Activated T-cell treated with anti-CD3 and anti-CD28 coated beads, Interleukin-2, amount 50 U/mL, for 48 hours (primary cell): ENCODE measurements at places on chromosomes 11 and 22.

- no peak for DNase-seq
These were observed 206.5 kb downstream of the CTTN start for GRCh38 chr11:70604630-70605467.

DNA sequence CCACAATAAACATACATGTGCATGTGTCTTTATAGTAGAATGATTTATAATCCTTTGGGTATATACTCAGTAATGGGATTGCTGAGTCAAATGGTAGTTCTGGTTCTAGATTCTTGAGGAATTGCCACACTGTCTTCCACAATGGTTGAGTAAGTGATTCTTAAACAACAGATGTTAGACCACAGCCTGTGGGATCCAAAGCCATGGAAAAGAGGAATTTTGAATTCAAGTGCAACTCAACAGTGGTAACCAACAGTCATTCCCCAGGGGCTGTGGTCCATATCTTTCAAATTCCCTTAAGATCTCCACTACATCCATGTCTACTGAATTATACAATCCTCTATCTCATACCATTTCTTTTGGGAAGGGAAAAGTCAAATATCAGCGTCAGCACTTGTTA lies 321.5 kb downstream of the LARGE1 start:
- no peak for DNase-seq

GRCh38 chr11:114293201-114293711 lies 2.9 kb upstream of the NNMT start:
- no peak for DNase-seq

DNA sequence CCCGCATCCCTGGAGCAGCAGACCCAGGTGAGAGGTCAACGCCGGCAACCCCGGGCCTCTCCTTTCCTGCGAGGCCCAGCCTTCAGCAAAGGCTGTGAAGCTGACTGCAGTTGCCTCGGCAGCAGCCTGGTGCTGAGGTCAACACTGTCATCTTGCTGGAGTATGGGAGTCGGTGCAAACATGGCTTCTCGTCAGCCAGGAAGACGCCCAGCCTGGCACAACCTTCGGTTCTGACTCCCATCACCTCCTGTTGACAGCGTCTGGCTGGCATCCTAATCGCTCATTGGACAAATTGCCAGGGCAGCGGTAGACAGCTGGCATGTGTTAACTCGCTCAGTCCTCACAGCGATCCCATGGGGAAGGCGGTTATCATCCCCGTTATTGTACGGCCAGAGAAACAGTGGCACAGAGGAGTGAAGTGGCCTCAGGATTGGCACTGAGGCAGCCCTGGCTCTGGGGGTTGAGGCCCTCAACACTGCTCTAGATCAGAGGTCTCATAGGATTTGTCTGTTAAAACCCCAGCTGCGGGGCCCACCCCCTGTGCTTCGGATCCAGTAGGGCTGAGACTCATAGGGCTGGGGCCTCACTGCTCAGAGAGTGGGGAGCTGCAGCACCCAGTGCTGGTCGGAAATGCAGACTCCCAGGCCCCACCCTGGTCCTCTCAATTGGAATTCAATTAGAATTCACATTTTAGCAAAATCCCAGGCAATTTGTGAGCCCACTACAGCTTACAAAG lies 39.3 kb upstream of the TP53I11 start:
- no peak for DNase-seq

DNA sequence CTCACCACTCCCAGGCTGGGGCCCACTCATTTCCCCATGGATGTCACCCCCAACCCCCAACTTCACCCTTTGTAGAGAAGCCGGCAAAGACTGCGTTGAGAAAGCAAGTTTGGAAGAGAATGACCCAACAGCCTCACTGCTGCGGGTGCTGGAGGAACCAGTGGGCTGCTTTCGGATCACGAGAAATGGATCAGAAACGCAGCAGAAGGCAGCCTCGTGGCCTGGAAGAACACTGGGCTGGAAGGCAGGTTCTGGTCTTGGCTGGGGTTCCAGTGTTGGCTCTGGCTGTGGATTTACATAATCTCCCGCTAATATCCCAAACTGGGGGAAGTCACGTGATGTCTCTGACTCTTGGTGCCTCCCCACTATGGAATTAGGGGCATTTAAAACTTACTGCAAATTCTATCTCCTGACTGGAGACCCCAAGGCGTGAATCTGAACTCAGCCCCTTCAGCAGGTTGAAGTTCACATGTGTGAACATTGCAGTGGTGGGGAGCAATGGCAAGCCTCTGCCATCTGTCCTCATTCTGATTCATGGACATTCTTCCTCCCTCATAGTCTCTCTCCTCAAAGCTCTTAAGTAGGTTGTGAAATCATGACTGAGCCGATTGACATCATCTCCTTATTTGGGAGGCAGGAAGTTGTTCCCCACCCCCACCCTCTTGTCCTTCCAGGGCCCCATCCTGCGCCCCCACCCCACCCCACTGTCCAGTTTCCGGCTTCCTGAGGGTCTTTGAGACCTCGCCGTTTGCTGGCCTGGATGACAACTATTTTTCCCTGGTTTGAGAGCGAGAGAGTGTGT lies 37.0 kb upstream of the TIMP3 start:
- no peak for DNase-seq
